Cerebellar nuclear complex (tissue), 1 donor: ENCODE measurements at places on chromosomes 13 and 19.

DNA sequence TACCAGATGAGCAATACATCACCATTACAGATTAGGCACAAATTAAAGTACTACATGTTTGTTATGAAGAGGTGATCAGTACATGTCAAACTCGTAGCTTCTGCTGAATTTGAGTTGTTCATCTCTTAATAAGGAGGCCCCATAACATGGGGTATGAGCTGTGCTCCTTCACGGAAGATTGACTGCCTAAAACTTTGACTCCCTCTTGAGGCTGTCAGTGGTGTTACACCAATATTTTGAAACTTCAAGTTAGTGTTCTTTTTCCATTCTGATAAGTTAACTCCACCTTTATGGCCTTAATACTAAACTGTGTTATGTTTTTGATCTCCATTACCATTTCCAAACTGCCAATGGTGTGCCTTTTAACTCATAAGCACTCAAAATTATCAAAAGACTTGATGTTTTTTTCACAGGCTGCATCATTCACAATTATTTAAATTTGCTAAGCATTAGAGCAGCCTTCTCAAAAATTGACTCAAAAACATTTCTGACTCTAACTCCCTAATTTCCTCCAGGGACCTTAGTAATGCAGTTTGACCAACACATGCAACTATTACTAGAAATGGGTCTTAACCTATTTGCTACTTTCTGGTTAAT, 1591.5 kb downstream of the PCDH9 start:
- no peak for DNase-seq

GRCh38 chr13:91739751-91740150, 341.3 kb downstream of the GPC5 start:
- DNase-seq: no peak

DNA sequence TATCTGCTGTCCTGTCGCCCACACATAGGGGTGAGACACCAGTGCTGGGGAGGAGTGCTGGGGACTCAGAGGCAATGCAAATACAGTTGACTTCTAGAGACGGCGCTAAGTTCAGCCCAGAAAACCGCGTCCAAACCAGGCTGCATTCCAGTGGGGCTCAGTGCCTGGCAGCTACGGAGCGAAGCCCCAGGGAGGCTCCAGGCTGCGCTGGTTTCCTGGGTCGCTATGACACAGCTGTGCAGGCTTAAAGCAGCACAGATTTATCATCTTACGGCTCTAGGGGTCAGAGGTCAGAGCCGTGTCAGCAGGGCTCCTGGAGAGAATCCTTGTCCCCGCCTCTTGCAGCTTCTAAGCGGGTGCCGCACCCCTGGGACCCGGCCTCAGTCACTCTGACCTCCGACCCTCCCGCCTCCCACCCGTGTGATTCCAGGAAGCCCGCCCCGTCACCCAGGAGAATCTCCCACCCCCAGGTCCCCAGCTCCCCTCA, 61.6 kb downstream of the ANKRD10 start:
- no peak for DNase-seq

DNA sequence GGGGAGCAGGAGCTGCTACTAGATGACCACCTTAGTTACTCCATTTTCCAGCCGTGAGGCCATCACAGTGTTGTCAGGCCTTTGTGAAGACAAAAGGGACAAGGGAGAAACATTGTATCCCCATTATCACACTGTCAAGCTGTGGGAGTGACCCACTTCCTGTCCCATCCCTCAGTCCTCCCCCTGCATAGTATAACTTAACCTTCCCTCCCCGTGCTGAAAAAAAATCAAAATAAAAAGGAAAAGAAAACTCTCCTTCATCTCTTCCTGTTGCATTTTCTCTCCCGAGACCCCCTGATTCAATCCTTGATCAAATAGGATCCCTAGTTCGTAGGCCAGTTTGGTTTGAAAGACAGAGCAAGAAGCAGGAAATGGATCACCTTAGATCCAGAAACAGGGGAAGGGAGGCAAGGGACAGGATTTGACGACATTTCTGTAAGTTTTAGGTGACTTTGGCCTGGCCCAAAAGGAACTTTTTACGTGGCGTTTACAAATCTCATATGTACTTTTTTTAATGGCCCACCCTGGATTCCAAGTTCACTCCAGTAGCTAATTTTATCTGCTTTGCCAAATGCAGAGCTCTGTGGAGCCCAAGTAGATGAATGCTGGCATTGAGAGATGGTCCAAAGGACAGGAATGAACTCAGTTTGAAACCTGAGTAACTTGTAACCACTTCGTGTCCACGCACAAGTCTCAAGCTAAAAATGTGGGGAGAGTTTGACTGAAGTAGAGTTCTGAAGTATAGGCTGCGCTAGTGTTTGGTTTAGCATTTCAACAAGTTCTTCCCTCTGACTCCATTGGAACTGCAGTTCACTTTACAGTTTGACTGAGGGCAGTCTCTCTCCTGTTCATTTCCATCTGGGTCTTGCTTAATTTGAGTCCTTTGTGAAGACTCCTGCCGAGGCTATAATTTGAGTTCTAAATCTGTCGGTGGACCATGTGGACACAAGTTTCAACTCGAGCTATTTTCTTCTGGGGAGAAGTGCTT, 16.6 kb upstream of the GATAD2A start:
- no peak for DNase-seq

- no peak for DNase-seq
Measured at GRCh38 chr19:1399079-1399478, 2.3 kb downstream of the GAMT start.

GRCh38 chr19:4738734-4739133, 15.1 kb upstream of the DPP9 start:
- no peak for DNase-seq

DNA sequence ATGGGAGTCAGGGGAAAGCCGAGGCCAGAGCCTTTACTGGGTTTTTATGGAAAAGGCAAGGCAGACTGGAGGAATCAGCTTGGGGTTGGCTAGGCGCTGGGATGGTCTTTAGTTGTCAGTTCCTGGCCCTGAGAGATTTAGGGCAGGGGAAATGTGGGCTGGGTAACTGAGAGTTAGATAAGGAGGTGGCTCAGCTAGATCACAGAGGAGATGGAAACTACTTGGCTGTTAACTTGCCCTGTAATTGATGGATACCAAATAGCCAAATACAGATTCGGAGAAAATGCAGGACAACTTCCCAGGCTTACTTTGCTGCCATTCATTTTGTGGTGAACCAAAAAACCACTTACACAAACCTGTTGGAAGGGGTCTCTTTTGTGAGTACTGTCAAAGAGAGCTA, 54.0 kb downstream of the LRCH1 start:
- no peak for DNase-seq

GRCh38 chr19:18349524-18350128, 9.2 kb downstream of the PGPEP1 start:
- DNase-seq: no peak

GRCh38 chr19:28437390-28438346, 775.3 kb downstream of the UQCRFS1 start:
- no peak for DNase-seq

DNA sequence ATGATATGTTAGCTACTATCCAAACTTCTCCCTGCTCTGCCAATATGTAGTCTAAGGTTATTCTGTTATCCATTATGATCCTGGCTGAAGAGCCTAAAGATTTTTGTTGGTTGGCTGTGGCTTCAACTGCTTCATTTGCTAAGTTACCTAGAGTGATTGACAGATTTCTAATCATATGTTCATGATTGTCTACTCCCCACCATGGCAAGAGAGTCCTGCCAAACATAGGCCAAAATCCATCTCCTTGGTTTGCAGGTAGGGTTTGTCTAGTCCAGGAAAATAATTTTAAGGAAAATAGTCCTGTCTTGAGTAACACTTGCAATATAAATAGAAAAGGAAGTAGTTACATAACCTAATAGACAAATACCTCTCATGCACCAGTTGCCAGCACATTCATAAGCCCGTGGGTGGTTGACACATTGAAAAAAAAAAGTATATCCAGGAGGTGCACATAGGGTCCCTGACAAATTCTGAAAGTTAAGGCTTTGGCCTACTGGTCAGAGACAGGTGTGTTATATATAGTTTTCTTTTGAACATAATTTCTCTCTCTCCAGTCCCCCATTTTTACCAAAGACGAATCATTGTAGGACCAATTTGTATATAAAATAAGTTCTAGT, 5.4 kb upstream of the CBY2 start:
- DNase-seq: no peak

- DNase-seq: no peak
Measured at GRCh38 chr19:14072535-14073260, at the start of gene MISP3. MISP3 (plus strand) TSS chr19:14072786; CDS start chr19:14073310, 524 bp downstream.
